ENCODE measurements at places on chromosomes 1 and 21.

- peak; percentile 64 for DNase-seq
Measured at GRCh38 chr1:146012703-146013558, 8.6 kb downstream of the HJV start.

DNA sequence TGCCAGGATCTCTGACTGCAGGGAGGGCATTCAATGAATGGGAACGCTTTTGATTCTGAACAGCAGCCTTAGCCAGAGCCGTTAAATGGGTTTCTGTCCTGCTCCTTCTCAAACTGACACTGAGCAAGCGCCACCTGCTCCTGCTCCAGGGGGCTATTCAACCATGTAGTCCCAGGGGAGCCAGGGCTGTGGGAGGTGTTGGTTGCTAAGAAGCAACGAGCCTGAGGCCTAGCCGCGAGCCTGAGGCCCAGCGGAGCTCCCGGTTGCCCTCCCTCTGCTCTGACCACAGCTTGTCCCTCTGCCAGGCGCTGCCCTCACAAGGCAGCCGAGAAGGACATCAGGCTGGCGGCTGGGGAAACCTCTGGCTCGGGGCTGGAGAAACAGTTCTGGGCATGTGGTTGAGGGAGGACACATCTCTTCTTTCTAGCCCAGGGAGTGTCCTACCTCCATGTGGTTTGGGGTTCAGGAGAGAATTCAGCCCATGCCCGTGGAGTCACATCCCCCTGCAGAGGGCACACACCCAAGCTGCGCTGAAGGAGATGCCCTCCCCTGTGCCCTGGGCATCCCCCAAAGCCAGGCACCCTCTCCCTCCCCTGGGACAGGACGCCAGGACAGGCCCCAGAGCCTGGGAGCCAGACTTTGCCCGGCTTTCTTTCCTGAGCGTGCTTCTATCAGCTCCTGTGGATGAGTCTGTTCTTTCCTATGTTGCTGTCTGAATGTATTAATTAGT lies 18.0 kb downstream of the PCP4 start:
- DNase-seq, result no peak

- DNase-seq, result no peak
Measured at GRCh38 chr1:239243006-239243405, 143.4 kb upstream of the CHRM3 start.

DNA sequence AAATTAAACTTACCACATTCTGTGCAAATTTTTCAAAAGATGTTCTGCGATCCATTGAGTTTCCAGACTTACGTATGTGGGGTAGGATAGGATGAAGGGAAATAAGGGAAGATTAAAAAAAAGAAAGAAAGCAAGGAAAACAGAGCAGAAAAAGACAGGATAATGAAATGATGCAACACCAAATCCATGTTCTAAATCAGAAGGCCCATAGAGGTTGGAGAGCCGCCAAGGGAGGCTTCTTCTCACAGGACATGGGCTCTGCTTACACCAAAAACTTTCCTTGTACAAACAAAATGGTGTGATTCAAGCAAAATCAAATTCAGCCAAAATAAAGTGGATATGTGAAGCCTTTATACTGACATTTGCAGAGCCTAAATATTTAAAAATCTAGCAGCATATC lies 189.5 kb upstream of the GREM2 start:
- DNase-seq, result peak; percentile 24

- DNase-seq, result no peak
Measured at GRCh38 chr21:14826630-14827029, 238.2 kb downstream of the NRIP1 start.

DNA sequence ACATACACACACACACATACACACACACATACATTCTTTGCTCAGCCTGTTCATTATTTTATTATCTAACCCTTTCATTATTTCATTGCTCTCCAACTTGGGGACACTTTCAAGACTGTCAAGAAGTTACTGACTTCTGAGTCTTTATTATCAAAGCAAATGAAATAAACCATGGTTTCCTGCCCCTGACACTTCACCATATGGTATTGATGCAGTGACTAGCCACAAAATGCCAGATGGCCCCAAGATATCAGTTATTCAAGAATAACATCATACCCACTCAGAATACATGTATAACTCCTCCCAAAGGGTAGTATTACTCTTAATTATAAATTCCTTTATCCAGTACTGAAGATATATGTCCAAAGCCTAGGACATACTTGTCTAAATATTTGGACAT lies 197.3 kb downstream of the MRPL39 start:
- no peak for DNase-seq

DNA sequence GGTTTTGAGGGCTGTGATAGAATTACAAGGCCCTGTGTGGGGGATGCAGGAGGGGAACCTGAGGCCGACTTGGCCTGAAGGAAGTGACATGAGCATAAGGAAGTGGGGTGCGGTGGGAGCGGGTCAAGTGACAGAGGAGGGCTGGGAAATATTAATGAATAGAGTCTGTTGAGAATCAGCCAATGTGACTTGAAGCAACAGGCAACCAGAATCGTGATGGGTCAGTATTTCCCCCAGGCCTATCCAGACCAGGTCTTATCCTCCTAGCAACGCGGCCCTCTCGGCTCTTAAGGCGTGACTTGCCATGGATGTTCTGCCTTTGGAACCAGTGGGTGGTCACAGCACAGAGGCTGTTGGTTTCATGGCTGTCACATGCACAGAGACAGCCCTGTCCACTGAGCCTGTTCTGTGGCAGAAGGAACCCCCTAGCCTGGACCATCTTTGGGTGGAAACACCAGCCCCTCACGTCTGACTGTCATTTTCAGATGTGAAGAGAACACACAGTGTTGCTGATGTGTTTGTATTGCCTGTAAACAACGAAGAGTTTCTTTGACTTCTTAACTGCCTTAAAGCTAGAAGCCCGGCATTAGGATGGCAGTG lies 468.8 kb downstream of the CAMTA1 start:
- no peak for DNase-seq

GRCh38 chr1:210857705-210858104 lies 276.2 kb downstream of the KCNH1 start:
- DNase-seq, result no peak

DNA sequence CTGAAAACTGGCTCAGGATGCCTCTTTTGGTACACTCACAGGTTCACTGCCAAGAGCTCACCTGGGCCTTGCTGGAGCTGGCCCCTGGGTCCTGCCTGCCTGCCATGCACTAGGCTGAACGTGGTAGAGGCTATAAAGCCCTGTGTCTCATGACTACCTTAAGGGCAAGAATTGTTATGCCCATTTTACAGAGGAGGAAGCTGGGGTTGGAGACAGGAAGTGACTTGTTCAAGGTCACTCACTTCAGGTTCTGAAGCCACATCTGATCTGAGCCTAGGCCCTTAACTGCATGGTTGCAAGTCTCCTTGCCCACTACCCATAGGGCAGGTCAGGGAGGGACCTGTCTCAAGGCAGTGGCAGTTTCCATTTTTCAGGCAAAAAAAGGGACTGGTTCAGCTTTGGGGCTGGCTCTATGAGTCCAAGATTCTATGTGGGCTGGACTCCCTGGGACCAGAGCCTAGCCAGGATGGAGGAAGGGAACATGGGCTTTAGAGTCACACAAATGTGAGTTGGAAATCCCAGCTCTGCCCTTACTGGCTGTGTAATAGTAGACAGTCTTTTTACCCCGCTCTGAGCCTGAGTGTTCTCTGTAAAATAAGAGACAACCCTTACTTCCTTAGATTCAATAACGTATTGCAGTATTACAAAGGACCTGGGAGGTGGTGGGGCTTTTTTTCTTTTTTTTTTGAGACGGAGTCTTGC lies 7.8 kb downstream of the STK40 start:
- no peak for DNase-seq

DNA sequence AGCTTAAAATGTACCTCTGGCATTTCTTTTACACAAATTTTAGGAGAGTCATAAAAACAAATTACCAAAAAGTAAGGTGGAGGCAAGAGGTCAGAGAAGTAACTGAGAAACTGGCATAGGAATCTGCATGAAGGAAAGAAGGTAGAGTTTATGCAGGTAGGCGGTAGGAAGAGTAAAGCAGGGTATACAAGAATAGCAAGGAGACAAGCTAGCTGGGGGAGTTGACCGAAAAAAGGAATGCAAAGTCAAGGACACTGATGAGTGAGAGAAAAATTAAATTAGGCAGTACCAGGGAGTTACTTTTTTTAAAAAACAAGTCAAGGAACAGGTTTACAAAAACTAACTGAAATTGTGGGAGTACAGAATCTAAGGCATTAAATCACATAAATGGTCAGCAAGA lies 56.0 kb downstream of the FOXJ3 start:
- no peak for DNase-seq

DNA sequence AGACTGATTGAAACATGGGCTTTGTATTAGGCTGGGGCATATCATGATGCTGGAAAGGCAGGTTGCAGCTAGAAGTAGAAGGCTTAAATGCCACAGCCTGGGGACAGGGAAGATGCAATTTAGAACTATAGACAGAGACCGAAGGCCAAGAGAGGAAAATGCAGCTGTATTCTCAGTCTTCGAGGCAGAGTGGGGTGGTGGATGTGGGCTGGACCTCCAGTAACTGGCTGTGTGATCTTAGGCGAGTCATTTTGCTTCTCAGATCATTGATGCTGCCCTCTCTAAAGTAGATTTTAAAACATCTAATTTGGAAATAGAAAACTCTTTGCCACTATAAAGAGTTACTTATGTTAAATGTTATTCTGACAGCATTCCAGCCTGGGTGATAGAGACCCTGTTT lies 17.7 kb upstream of the SH2D2A start:
- no peak for DNase-seq

DNA sequence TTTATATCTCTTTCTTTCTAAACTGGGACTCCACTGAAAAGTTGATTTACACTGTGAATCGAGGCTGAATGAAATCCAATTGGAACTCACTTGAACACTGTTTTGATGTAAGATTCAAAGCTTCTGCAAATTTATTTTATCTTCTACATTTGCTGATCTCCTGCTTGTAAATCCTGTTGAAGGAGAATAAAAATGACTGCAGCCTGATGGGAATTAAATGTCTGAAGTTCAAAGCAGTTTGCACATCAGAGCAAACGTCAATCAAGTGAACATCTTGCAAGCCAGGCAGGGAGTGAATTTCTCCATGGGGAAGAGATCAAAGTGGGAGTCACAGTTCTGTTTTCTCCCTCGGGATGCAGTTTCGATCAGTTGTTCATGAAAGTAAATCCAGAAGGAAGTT lies 127.2 kb downstream of the CACHD1 start:
- no peak for DNase-seq

DNA sequence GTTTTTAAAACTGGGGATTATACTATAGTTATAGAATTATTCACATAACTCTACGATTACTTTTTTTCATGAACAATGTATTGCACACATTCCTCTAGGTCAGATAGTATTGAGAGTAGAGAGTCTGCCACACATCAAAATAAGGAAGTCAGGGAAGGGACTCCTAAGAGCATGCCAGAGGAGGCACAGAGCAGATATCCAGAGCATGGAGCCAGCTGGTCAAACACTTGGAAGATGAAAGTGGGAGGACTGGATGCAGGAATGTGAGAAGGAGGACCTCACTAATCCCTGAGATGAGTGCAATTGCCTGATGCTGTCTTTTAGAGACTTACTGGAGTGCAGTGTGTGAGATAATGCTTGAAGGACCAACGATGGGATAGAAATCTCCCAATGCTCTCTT lies 9.6 kb upstream of the RFX5 start:
- no peak for DNase-seq

GRCh38 chr1:165742194-165742593 lies 26.5 kb downstream of the TMCO1 start:
- DNase-seq, result no peak

DNA sequence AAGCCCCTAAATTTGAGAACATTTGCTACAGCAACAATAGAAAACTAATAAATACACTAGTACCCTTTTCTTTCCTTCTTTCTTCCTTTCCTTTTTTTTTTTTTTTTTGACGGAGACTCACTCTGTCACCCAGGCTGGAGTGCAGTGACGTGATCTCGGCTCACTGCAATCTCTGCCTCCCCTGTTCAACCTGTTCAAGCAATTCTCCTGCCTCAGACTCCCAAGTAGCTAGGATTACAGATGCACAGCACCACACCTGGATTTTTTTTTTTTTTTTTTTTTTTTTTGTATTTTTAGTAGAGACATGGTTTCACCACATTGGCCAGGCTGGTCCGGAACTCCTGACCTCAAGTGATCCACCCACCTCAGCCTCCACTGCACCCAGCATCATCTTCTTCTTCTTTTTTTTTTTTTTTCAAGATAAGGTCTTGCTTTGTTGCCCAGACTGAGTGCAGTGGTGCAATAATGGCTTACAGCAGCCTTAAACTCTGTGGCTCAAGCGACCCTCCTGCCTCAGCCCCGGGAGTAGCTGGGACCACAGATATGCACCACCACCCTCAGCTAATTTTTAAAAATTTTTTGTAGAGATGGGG lies 19.6 kb upstream of the CBR3 start:
- DNase-seq, result no peak

DNA sequence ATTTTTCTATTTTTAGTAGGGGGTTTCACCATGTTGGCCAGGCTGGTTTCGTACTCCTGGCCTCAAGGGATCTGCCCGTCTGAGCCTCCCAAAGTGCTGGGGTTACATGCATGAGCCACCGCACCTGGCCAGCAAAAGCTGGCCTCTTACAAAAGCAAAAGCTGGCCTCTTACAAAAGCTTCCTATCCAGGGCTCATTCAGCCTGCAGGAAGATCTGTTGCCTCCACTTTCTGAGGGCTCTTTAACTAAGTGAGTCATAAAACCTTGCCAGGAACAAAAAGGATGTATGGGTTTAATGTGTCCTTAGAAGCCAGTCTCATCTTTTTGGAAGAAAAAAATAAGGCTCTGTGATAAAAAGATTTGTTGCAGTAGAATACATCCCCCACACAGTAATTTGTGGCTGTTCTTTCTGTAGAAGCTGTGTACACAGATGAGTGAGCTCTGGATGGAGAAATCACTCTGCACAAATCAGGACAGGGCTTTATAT lies 15.0 kb downstream of the HTR1D start:
- peak; percentile 48 for DNase-seq

GRCh38 chr1:147243841-147244240 lies 1.4 kb downstream of the CHD1L start:
- DNase-seq, result no peak

GRCh38 chr1:40711465-40712404 lies 20.2 kb downstream of the NFYC start:
- DNase-seq, result peak; percentile 28

GRCh38 chr21:33317145-33317544 lies 7.6 kb upstream of the IFNAR1 start:
- no peak for DNase-seq

DNA sequence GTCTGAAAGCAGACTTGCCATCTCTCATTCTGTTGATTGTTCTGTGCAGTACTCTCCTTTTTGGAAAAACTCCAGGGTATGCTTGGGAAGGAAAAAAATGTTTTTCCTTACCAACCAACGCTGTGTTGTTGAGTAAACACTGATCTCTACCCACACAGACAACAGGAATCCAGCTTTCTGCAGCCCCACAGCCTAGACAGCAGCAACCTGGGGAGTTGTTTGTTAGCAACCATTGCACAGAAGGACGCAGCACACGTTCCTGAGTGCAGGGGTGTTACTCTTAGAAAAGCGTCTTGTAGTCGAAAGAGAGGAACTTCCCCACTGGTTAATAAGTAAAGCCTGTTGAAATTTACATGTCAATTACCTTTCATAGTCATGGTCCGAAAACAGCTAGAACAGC lies 56.6 kb downstream of the SMYD2 start:
- DNase-seq, result peak; percentile 67

Data from cardiac muscle cell (in vitro differentiated cells and primary cell).